ENCODE measurements at places on chromosomes 16 and 17. TPM values are rescaled to one million over a fixed set of nuclear protein-coding genes. Genes with fewer than 3 reads are reported as not detected.

DNA sequence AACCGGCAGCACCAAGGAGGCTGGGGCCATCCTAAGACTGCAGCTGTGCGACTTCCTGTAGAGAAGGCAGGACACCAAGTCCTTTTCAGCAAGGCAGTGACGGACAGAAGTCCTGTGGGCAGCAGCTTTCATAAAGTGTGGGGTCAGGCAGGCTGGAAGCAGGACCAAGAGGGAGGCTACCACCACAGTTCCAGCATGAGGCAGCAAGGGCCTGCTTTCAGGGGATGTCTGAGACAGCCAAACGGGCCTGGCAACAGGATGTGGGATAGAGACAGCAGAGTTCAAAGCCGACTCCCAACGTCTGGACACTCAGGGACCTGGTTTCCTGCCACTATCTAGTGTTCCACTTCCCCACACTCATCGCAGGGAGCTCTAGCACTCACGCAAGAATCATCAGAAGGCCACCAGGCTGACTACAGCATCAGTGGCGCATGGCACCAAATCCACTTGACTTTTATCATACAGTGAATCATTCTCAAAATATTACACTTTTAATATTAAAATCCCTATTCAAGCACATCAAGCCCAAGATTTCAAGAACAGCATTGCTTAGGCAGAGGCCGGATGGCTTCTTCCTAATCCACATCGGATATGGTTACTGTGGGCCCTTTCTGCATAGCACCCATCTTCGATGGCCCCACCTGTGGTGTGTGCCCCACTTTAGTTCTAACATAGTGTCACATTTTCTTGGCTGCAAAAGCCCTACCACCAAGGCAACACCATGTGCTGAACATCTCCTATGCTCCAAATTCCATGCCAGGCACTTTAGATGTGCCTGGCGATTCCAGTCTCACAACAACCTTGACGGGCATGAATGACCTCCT lies 5.2 kb downstream of the USP7 start:
- H3K36me3 ChIP-seq, result no peaks in the 10 kb centered on the region
- H3K4me1 ChIP-seq, result peaks cover 3% of the 10 kb centered on the region
- peak; percentile 79 for DNase-seq
- H3K27me3 ChIP-seq, result no peaks in the 10 kb centered on the region
- H3K4me3 ChIP-seq, result no peak overlapping the region
- no peak overlapping the region for H3K27ac ChIP-seq

- H3K4me1 ChIP-seq, result no peaks in the 10 kb centered on the region
- no peaks in the 10 kb centered on the region for H3K27me3 ChIP-seq
- DNase-seq, result no peak
- H3K4me3 ChIP-seq, result no peak overlapping the region
- no peak overlapping the region for H3K27ac ChIP-seq
- H3K36me3 ChIP-seq, result no peaks in the 10 kb centered on the region
Measured at GRCh38 chr16:57630931-57631845, 2.8 kb downstream of the ADGRG1 start.

DNA sequence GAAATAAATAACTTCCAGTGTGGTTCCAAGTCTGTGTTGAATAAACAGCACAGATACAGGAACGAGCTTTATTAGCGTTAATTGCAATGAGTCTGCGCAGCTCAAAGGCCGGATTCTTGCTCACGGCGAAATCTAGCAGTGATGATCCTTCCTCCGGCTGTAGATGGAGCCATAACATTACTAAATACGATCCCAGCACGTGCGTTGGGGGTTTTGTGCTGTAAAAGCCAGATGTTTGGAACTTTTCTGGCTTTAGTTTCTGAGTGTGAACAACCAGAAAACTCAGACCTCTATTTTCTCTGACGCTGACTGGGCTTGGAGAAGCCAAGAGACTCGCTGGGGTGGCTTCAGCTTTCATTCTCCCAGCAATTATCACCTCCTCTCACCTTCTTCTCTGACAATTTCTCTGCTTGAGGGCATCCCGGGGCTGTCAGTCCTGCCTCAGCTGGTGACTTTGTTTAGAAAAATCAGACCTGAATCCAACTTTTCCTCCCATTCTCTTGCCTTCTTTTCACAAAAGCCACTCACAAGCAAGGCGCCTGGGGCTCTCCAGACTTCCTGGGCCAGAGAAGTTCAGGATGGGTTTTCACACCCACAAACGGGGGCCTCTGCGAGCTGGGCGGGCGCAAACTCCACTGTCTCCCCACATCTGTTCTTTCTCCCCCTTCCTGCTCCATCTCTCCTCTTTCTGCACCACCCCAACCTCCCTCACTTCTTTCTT lies 47.1 kb upstream of the AKTIP start:
- no peak overlapping the region for H3K27ac ChIP-seq
- H3K27me3 ChIP-seq, result no peaks in the 10 kb centered on the region
- no peaks in the 10 kb centered on the region for H3K4me1 ChIP-seq
- no peaks in the 10 kb centered on the region for H3K36me3 ChIP-seq

DNA sequence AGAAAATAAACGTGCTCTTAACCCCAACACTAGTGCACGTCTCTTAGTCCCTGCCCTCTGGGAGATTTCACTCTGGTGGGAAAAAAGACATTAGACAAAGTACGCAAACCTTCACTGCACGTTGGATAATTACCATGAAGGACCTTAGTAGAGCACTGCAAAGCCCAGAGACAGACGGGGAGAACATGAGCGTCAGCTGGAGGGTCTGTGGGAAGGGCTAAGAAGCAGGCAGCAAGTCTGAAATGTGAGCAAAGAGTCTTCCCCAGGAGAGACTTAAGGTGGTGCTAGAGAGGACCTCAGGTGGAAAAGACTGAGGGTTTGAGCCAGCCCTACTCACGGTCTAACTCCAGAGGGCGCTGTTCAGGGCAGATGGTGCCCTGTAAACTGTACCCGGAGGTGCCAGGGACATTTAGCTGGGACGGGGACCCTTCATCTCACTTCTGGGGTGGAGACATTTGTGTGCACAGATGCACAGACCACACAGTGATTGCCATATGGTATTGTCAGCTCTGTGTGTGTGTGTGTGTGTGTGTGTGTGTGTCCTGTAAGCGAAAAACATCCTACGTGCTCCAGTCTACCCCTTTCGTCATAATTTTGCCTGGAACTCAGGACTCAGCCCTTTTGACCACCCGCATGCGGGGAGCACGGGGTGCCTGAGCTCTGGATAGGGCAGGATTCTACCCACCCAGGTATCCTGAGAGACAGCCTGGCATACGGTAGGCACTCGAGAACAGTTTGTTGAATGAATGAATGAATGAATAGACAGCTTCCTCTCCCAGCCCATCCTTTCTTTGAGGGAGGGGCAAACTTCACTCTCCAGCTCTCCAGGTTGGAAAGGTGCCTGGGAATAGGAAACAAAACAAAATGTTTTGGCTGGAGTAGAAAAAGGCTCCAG lies 10.1 kb upstream of the STAC2 start:
- H3K36me3 ChIP-seq, result no peaks in the 10 kb centered on the region
- no peak for DNase-seq
- H3K4me1 ChIP-seq, result no peaks in the 10 kb centered on the region

DNA sequence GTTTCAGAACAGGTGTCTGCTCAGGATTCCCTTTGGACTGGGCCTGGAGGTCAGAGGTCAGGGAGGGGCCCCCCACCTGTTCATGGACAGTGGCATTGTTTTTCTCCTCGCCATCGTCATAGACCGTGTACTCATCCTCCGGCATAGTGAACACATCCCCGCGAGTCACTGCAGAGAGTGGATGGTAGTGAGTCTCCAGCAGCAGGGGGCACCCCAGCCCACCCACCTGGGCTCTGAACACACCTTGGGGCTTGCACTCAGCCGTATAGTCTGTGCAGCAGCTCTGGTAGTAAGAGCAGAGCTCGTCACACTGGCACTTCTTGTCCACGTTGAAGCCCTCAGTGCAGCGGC lies 448 bp downstream of the VTN start:
- H3K27ac ChIP-seq, result no peak overlapping the region

Gene WBP2
- 54.6 TPM for polyA plus RNA-seq

Gene EPN3
- 1.9 TPM for polyA plus RNA-seq
